CD4-positive, alpha-beta T cell treated with Interleukin-10 for 1 hour (primary cell): ENCODE measurements at places on chromosomes 2 and 18.

- no peak for DNase-seq
These were observed 27.1 kb upstream of the MARCO start for GRCh38 chr2:118914721-118915453.

DNA sequence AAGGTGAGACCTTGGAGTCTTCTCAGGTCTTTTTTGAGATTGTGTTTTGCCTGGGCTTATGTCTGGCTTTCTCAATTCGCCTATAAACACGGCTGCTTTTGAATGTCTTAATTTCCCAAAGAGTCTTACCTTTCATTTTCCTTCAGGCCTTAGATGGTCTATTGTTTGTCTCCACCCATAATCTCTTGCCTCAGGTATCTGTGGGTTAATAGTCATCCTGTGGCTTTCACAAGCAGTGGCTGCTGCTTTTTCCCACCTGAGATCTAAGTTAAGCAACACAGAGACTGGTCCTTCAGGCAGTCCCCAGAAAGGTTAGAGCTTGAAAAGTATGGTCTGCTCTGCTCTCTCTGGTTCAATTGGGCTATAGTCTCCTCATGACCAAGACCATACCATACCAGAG lies 275.3 kb downstream of the INSIG2 start:
- no peak for DNase-seq

GRCh38 chr18:46164920-46165319 lies 60.7 kb downstream of the HAUS1 start:
- no peak for DNase-seq

DNA sequence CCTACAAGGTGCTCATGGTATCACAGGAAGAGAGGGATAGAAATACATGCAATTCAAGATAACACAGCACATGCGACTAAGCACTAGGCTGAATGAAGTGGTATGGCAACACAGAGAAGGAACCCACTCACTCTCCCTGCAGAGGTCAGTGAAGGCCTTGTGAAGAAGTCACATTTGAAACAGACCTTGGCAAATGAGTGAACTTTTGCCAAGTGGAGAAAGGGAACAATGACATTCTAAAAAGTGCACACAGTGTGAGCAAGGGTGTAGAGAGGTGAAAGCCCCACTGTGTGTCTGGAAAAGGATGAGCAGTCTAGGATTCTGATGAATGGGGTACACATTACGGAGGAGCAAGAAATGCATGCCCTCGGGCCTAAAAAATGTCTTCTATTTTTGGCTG lies 23.3 kb downstream of the KLF7 start:
- peak; percentile 47 for DNase-seq

DNA sequence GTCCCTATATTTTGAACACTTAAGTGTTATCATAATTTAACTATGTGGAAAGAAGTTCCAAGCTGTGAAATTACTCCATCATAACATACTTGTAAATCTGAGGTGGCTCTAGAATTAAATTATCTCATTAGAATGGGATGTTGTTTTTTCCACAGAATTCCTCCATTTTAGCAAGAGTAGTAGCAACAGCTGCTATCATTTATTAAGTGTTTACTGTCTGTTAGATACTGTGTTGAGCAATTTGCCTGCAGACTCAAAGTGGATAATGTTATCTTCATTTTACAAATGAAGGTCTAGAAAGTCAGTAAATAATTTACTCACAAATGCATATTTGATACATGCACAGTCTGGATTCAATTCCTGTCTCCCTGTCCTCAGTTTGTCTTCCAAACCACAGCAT lies 504.8 kb upstream of the NRP2 start:
- DNase-seq = no peak

GRCh38 chr2:59389240-59389639 lies 1148.1 kb upstream of the FANCL start:
- DNase-seq = no peak

DNA sequence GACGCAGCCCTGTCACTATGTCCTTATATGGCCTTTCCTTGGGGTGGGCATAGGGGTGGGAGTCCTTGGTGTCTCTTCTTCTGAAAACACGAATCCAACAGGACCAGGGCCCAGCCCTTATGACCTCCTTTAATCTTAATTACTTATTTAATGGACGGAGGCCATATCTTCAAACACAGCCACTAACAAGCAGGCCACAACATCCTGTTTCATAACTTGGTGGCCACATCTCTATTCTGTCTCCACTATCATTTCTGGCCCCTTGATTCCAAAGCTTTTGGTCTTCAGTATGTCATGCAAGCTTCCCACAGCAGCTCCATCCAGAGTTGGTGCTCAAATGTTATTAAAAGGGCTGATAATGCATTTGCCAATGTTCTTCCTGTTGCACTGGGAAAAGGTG lies 287.3 kb upstream of the SMIM21 start:
- no peak for DNase-seq

DNA sequence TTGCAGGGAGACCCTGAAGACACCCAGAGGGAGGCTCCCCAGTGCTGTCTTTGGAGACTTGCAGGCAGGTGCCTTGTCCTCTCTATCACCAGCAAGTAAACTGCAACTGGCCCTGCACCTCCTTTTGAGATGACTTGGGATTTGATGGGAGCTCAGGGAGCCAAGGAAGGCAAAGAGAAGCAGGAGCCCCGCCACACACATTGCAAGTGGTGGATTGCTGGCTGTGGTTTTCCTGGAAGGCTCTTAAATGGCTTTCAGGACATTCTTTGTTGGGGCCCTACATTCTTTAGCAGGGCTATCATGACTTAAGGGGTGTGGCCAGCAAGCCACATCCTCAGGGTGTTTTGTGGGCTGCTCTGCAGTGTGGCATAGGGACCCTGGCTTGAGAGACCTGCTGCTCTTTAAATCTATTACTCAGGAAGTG lies 39.9 kb upstream of the CDC42EP3 start:
- peak; percentile 51 for DNase-seq

GRCh38 chr2:74831693-74832530 lies 2.0 kb upstream of the HK2 start:
- no peak for DNase-seq

DNA sequence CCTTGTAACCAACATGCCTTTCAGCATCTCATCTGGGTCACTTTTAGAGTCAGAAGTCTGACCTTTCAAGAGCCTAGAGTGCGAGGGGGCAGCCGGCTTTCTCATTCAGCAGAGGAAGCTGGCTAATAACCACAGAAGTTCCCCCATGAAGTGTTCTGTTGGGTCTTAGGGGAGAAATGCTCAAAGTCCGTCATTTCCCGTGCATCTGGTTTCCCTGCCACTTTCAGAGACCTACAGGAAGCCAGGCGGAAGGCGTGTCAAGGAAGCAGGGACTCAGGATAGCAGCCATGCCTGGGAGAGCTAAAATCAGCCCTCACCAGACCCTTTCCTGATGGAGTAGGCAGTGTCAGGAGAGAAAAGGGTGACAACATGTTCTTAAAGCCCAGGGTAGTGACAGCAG lies 301.8 kb upstream of the ID2 start:
- DNase-seq = no peak

DNA sequence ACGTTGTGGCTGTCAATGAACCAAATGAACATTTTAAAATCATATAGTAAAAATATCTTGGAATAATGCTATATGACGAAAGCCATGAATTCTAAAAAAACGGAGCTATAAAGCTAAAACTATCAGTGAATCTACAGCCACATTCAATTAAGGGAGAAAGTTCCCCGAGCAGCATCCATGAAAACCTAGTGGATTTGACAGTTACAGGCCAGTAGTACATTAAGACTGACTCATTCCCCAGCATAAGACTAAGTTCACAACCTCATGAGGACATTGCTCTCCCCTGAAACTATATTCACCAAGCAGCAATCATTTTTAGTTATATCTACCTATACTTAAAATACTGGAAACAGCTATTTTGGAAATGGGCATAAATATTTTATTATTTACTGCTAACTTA lies 36.6 kb downstream of the KIDINS220 start:
- DNase-seq = no peak
